ENCODE measurements at places on chromosomes 13 and 19.
A peak's percentile ranks its signal among the peaks of the same experiment; 100 is the strongest.

GRCh38 chr13:68199271-68199670, 969.1 kb upstream of the PCDH9 start:
- no peak for DNase-seq

DNA sequence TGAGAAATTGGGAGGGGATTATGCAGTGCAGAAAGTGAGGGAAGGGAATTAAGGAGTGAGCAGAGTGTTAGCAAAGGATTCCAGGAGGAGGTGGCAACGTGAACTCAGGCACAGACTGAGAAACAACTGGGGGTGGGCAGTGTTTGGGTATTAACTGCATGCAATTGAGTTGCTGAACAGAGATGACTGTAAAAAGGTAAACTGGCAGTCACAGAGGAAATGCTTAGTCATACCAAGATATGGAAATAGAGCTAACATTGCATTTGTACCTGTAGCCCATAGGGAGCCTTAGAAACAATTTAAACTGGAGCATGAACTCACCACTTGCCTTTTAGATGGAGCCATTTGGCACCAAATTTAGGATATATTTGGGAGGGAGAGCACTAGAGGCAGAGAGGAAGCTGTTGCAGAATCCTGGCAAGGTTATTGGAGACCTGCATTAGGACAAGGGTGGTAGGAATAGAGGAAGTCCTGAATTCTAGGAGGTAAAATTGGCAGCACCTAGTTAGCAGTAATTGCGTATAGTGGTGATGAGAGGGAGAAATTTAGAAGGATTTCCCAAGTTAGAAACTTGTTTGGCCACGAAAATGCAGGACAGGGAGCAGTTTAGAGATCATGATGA, 100.6 kb upstream of the FRY start:
- peak; percentile 46 for DNase-seq

DNA sequence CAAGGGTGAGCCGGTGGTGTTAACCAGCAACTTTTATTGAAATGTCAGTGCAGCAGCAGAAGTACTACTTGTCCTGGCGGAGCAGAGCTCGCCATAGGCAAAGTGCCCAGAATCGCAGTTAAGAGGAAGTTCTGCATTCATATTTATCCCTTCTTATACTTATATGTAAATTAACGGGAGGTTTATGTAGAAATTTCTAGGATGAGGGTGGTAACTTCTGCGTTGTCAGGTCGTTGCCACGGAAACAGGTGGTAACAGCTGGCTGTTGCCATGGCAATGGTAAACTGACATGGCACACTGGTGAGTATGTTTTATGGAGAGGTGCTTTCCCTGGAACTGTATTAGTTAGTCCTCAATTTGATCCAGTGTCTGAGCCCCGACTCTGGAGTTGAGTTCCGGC, 2494.9 kb upstream of the PCDH20 start:
- no peak for DNase-seq

DNA sequence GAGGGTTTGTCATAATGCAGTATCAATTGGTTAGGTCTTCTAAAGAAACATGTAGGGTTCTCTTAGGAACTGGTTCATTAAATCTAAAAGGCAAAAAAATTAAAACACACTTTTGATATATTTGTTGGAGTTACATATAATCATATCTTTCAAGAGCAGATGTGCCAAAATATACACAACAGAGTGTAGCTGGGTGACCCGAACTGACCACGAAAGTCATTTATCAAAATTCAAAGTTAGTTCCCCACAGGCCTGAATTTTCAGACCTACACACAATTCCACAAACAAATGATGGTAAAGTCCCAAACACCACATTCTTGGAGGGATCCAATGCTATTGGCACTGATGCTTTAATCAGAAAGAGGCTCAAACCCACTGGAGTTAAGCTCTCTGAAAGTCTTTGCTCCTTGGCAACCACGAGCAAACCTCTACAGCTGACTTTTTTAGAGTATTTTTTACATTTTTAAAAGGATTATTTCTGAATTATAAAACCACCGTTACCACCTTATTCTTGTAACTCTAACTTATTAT, 50.9 kb downstream of the IRS2 start:
- DNase-seq, result no peak

- DNase-seq, result no peak
Observed at GRCh38 chr13:28679628-28680027, 20.7 kb downstream of the POMP start.

DNA sequence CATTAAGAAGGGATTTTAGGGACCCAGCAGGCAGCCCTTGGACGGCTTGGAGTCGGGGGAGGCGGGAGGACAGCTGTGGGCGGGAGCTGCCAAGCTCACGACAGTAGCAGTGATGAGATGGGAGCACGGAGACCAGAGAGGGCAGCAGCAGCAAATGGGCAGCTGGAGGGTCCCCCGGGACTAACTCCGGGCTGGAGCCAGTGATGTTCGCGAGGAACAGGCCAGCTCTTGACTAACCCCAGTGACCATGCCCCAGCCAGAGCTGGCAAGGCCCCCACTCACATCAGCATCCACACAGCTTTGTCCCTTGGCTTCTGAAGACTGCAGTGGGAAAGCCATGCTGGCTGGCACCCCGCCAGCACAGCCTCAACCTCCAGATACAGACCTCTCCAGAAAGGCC, 81.9 kb downstream of the RAB20 start:
- no peak for DNase-seq

DNA sequence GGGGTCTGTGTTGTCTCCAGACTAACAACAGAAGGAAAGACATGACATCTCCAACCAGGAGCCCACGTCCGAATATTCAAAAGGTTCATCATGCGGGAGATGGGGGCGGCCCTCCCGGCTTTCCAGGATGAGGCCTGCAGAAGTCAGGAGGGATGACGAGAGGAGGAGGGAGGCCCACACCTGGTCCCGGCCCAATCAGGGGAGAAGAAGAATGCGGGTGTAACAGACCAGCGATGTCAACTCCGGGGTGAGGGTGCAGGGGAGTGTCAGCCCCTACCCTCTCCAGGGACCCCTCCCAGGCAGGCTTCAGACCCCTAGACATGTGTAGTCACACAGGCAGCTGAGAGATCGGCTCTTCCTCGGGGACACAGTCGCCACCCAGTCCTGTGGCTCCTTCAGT, 275.3 kb upstream of the ZNF507 start:
- no peak for DNase-seq

DNA sequence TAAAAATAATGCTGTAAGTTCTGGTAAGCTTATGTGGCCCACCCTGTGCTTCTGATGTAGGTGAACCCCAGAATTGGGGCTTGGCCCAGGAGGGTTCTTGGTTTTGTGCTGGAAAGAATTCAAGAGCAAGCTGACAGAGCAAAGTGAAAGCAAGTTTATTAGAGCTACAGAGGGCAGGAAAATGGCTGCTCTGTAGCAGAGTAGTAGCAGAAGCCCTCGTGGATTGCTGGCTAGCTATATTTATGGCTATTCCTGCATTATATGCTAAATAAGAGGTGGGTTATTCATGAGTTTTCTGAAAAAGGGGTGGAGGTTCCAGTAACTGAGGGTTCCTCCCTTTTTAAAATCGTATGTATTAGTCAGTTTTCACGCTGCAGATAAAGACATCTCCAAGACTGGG, 20.6 kb upstream of the ZNF599 start:
- no peak for DNase-seq

- no peak for DNase-seq
Observed at GRCh38 chr19:2731181-2731995, 8.4 kb downstream of the SLC39A3 start.

DNA sequence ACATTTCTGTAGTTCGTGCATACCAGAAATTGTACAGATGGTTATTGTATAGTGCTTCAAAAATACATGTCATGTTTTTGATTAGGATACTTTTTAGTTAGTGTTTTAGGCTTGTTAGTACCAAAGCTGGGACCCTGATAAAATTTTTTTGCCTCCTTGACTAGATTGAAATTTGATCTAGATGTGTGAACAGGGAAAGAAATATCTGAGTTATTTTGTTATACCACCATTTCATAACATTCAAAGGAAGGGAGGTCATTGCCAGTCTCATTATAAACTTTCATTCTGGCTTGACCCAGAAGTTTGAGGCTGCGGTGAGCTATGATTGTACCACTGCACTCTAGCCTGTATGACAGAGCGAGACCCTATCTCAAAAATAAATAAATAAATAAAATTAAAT, 9.0 kb downstream of the LMO7 start:
- DNase-seq, result no peak

DNA sequence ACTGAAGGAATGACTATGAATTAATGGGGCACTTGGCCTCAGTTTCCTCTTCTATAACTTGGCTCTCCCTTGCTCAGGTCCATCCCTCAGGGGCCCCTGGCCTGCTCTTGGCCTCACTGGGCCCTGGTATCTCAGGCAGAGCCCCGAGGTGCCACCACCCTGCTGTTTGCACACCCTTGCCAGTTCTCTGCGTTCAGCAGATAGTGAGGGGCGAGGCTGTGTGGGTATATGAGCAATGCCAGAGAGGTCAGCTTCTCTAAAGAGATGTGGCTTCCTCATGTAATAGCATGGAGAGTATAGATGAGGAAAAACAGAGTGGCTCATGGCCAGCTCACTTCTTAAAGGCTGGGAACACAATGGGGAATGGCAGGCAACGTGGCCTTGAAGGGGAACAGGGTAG, 76.1 kb downstream of the CYSLTR2 start:
- no peak for DNase-seq

DNA sequence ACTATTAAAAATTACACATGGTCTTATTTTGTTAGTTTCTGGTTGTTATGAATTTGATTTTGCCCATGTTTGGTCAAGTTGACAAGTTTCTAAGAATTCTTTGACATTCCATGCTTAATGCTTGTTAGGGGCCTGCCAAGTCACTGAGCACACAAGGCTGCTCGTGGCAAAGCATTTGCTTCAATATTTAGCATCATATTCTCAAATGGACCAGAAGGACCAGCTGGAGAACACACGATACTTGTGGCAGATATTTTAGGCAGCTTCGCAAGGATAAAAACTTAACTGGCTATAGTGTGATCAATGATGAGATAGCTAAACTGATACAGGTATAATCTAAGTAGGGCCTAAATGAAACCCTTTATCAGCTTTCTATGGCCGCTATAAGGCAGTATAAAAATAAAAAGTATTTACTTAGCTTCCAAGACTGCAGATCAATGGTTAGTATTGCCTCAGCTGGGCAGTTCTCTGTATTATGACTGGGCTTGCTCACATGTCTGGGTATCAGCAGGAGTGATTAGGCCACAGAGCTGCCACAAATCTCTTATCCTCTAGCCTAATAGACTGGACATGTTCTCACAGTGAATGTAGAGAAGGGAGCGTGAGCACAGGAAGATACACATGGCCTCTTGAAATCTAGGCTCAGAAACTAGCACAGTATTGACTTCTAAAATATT, 155.9 kb upstream of the SPRY2 start:
- no peak for DNase-seq

- no peak for DNase-seq
Observed at GRCh38 chr13:73991384-73991783, 142.8 kb downstream of the KLF12 start.

- DNase-seq, result no peak
Observed at GRCh38 chr13:51639171-51639570, 54.9 kb downstream of the WDFY2 start.

GRCh38 chr13:41614671-41615527, 157.5 kb downstream of the RGCC start:
- no peak for DNase-seq

GRCh38 chr13:22111152-22111783, 440.4 kb downstream of the FGF9 start:
- DNase-seq, result no peak

DNA sequence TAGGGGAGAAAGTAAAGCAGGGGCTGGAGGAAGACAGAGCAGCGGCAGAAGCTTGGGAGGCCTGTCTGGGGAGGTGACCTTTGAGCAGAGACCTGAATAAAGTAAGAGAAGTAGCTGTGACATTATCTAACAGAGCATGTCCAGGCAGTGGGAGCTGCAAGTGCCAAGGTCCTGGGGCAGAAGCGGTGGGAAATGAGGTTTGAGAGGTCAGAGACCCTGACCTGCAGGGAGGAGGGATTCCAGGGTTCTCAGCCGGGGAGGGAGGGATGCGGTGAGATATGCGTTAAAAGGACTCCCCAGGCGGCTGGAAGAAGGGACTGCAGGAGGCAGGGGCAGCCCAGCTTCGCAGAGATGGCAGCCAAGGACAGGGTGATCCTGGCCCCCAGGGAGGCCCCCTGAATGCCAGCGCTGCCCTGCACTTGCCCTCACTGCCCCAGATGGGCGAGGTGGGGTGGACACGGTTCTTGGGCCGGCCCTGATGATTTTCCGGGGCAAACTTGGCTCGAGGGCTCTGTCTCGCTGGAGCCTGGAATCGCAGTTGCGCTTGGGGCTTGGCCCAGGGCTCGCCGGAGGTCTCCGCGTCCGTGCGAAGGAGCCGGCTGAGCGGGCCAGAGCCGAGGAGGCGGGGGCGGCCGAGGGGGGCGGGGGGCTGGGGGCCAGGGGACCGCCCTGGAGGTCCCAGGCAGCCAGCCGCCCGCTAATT, 3.2 kb downstream of the CRLF1 start:
- no peak for DNase-seq

- DNase-seq, result no peak
Observed at GRCh38 chr19:42424345-42424707, 2.9 kb downstream of the LIPE start.

DNA sequence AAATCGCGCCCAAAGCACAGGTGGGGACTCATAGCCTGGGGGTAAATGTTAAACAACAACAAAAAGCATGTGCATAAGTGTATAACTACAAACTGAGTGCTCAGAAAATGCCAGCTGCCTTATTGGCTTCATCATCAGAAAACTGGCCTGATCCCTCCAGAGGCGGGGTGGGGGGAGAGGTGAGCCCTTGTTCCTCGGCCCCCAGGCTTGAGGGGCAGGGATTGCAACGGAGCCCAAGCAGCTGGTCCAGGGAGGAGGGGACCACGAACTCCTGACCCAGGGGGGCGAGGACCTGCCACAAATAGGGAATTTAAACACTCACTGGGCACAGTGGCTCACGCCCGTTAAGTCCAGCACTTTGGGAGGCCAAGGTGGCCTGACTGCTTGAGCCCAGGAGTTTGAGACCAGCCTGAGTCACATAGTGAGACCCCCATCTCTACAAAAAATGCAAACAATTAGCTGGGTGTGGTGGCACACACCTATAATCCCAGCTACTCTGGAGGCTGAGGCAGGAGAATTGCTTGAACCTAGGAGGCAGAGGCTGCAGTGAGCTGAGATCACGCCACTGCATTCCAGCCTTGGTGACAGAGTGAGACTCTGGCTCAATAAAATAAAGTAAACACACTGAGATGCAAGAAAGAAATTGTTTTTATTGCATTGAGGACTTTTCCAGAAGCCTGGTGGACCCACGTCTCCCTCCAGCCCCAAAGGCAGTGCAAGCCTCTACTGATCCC, 8.7 kb downstream of the SIRT6 start:
- no peak for DNase-seq

DNA sequence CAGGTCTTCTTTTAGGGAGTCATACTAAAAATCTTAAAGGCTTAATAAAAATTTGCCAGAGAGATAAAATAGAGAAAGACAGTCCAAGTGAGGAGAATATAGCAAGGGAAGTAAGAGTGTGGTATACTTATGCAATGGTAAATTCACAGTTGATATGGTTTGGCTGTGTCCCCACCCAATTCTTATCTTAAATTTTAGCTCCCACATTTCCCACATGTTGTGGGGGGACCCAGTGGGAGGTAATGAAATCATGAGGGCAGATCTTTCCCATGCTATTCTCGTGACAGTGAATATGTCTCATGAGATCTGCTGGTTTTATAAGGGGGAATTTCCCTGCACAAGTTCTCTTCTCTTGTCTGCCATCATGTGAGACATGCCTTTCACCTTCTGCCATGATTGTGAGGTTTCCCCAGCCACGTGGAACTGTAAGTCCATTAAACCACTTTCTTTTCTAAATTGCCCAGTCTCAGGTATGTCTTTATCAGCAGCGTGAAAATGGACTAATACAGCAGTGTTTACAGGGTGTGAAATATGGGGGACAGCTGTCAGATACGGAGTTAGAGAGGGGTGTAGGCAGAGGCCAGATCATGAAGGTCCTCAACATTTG, 115.4 kb downstream of the UGGT2 start:
- DNase-seq, result no peak

GRCh38 chr19:41993612-41994483, at the start of gene ATP1A3:
Gene ATP1A3 (minus strand): TSS chr19:41994230. CDS start chr19:41994076, 154 bp downstream.
- no peak for DNase-seq

All from PC-9 (cell line).